ENCODE measurements at places on chromosomes 3 and 15. TPM values are rescaled to one million over a fixed set of nuclear protein-coding genes. Genes with fewer than 3 reads are reported as not detected.

The MOBP gene
- not detected for polyA plus RNA-seq

The MORC1 gene
- polyA plus RNA-seq: not detected

The MYO5C gene
- 0.19 TPM for polyA plus RNA-seq

The MYH15 gene
- polyA plus RNA-seq: 1.3 TPM

The MB21D2 gene
- polyA plus RNA-seq: 8.8 TPM

The FBXW12 gene
- not detected for polyA plus RNA-seq

The CTXN2 gene
- polyA plus RNA-seq: not detected

The SLC7A14 gene
- polyA plus RNA-seq: not detected
